ENCODE measurements at places on chromosomes 7 and 10.
A peak's percentile ranks its signal among the peaks of the same experiment; 100 is the strongest.

- no peak for DNase-seq
Measured at GRCh38 chr7:34064519-34065158, 159.3 kb downstream of the BMPER start.

GRCh38 chr7:39062811-39063210 is 85.1 kb downstream of the POU6F2 start:
- no peak for DNase-seq

- DNase-seq = peak; percentile 57
Measured at GRCh38 chr10:68096913-68097516, 12.3 kb upstream of the MYPN start.

DNA sequence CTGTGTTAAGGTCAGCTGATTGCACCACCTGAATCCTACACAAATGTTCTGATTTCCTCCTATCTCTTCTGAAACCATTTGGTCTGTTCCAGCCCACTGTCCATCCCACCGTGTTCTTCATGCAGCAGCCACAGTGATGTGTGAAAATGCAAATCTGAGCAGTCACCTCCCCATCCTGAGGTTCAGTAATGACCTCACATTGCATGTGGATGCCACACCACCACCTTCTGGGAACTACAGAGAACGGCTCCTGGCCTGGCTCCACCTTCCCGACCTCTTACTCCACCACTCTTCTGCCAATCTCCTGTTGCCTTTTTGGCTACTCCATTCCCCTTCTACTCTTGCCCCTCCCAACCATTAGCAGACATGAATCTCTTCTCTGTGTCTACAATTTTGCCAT is 244.4 kb downstream of the TNS3 start:
- DNase-seq = no peak

GRCh38 chr7:44306606-44307005 is 18.8 kb downstream of the CAMK2B start:
- no peak for DNase-seq

DNA sequence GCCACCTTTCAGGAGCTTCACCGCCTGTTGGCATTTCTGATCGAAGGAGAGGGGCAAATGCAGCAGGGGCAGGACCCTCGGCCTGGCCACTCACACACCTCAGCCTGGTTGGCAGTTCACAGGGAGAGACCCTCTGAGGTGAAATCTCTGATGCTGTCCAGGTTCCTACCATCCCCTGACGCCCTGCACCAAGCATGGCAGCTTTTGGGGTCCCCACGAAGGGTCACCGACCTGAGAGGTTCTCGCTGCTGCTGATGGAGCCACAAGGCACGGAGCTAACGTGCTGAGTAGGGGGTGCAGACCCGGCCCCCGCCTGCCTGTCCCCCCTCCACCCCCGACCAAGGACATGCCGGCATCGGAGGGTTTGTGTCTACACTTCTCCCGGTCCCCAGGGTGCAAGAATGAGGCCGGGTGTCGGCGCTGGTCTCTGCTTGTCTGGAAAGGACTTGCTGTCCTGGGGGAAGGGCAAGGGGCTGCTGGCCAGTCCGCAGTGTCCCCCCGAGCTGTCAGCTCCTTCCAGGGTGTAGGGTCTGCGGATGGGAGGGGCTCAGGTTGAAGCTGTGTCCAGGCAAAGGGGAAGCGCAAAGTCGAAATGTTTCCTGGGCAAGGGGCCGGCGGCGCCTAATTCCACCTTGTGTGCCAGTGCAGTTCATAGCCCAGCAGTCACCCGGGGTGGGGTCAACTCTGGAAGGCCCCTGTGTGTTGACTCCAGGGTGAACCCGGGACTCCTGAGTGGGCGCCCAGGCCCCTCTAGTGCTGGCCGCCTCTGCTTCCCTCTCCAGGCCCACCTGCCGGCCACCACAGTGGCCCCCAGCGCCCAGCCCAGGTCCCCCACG is 132.6 kb downstream of the DNAJB6 start:
- DNase-seq = no peak

DNA sequence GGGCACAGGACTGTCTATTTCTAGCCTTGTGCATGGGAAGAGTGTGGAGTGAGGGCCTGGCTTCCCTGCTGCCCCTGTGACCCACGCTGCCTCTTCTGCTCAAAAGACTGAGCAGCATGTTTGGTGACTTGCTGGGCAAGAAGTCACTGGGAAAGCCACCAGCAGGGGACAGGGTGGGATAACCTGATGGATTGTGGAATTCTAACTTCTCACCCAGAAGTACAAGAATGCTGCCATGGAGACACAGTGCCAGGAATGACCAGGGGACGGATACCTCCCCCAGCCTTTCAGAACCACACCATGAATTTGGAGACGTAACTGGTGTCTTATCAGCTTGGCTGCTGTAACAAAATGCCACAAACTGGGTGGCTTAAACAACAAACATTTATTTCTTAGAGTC is 28.4 kb downstream of the GALNTL5 start:
- no peak for DNase-seq

GRCh38 chr10:124693396-124693795 is 50.8 kb downstream of the FAM53B start:
- no peak for DNase-seq

- no peak for DNase-seq
Measured at GRCh38 chr7:33191340-33191739, 62.0 kb downstream of the BBS9 start.

DNA sequence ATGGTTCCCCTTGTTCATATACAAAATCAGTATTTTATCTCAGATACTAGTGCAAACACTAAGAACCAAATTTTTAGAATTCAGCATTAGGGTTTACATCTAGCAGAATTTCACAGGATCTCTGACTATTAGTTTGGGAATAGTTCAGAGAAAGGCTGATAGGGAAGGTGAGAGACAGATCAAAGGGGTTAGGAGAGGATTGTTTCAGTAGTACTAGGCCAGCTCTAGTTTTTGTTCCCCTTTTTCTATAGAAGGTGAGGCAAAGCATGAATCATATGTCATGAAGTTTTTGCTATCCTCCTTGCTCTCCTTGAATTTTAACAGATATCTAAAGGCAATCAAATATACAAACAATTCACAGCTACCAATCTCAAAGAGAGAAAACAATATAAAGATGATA is 26.1 kb upstream of the CTNNA3 start:
- DNase-seq = no peak

Data from smooth muscle cell of the brain vasculature (primary cell).